Effector memory CD8-positive, alpha-beta T cell (primary cell): ENCODE measurements at places on chromosomes 4 and X.

GRCh38 chr4:44845309-44845708 lies 119.0 kb upstream of the GNPDA2 start:
- DNase-seq, result no peak

GRCh38 chr4:78040431-78040830 lies 16.7 kb upstream of the FRAS1 start:
- DNase-seq, result no peak

DNA sequence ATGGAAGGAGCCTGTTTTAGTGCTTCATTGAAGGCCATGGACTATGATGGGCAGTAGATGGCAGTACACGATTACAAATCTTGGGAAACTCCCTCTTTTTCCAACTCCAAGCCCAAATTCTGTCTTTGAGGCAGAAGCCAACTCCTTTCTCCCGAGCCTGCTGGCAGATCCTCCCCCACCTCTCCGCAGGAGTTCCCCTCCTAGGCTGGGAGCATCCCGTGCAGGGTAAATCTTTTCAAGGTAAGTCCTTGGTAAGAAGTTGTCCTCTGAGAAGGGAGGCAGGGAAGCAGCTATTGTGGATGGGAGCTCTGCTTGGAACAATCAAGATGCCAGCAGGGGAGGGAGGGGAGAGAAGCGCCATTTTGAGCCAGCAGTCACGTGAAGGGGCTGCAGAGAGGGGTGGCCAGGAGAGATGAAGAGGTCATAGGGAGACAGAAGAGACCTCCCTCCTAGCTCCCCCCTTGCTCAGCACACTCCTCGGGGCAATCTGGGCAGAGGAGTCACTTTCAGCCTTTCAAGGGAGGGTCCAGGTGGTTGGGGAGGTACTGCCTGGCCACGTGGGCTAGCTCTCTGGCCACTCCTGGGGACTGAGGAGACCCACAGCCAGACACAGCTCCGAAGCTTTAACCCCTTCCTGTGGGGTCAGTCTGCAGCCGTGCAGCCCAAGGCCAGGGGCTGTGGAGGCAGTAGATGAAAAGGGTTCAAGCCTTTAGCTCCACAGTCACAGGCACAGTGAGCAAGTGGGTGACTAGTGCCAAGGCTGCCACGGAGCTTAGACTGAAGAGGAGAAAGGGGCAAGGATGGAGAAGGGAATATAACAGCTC lies 9.6 kb downstream of the CC2D2A start:
- DNase-seq, result no peak

DNA sequence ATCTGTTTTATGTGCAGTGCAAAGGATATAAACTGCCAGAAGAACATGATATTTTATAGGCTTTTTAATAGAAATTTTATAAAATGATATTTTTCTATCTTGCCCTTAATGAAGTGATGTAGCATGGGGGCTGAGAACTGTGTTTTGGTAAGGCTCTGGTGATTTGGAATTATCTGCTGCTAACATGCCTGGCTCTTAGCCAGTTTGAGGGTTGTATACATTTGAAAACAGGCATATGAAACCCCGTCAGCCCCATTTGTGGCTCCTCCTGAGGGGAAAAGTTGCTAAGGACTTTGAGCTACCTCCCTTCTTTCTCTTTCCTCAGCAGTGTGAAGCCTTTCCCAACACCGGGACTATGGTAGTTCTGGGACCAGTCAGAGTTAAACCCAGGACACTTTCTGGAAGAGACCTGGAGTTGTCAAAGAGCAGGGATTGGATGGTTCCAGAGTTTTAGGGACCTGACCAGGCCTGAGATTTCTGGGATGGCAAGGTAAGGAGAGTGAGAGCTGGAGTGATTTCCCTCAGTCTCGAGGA lies 4.7 kb downstream of the SFRP2 start:
- DNase-seq, result no peak

GRCh38 chrX:7025471-7025870 lies 122.0 kb upstream of the STS start:
- no peak for DNase-seq

DNA sequence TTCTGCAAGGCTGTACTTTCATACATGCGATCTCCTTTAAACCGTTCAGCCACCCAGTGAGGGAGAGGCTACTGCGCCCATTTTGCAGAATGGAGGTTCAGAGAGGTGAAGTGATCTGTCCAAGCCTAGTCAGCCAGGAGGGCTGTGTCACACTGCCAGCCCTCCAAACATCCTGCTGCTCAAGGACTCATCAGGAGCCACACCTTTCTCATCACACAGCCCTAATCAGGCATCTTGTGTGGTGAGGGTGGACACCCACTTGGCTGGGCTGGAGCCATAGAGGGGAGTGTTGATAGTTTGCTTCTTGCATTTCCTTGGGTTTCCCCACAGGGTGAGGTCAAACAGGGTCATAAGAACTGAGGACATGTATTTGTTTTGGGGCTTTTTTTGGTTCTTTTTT lies 5.4 kb upstream of the CXCR3 start:
- DNase-seq, result peak; percentile 23
